Activated naive CD4-positive, alpha-beta T cell treated with anti-CD3 and anti-CD28 coated beads, Interleukin-2, amount 50 U/mL, for 72 hours (primary cell): ENCODE measurements at places on chromosomes 12 and 14.

DNA sequence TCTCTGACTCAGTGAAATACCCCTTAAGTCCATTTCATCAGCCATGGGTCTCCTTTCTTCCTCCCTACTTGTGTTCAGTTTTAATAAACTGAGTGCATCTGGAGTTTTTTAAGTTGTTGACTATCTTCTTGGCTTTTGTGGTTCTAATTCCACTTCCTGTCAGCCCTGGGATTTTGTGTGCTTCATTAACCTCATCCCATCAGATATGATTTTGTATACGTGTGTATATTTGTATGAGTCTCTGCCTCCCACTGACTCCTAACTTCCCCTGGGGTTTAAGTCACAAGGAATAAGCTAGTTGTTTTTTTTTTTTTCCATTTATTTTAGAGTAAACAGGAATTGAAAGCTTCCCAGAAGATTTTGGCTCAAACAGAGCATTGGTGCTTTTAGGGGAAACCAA is 62.7 kb downstream of the TTLL5 start:
- DNase-seq: no peak

DNA sequence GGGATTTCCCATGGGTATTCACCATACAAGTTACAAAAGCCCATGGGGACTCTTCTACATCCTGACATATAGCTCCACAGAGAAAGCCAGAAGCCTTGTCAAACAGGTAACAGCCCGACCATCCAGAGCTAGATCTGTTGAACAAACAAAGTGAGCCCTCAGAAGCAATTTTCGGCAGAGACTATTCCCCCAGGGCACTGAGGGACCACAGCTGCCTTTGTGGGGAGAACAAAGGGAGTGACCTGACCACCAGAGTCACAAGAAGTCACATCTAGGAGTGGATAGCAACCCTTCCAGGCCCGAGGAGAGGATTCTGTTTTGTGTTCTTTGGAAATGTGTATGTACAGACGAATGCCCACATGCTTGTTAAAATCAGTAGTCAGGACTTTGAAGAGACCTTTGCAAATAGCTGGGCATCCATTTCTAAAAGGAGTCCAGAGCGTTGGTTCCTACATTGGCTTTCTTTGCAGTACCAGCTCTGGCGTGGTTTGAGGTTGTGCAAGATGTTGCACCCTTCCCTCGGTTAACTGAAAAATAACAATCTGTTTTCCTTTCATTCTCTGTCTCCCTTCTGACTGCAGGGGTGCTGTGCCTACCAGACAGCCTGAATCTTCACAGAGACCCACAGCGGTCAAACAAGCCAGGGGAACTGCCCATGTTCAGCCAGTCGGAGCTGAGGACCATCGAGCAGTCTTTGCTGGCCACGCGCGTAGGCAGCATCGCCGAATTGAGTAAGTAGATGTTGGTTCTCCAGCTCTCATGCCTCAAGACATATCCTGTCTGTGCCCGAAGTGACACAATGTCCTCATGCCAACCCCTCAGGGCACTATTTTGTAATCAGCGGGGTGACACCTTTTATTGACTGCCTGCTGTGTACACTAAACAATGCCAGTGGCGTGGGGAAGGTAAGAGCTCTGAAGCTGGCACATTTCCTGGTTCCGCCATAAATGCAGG is 165.4 kb upstream of the PWP1 start:
- no peak for DNase-seq

- no peak for DNase-seq
Measured at GRCh38 chr12:132428936-132429601, 60.9 kb upstream of the FBRSL1 start.

- no peak for DNase-seq
Measured at GRCh38 chr14:52873694-52874093, 77.2 kb downstream of the FERMT2 start.

GRCh38 chr14:97824218-97824617 is 1027.0 kb downstream of the VRK1 start:
- DNase-seq: no peak

DNA sequence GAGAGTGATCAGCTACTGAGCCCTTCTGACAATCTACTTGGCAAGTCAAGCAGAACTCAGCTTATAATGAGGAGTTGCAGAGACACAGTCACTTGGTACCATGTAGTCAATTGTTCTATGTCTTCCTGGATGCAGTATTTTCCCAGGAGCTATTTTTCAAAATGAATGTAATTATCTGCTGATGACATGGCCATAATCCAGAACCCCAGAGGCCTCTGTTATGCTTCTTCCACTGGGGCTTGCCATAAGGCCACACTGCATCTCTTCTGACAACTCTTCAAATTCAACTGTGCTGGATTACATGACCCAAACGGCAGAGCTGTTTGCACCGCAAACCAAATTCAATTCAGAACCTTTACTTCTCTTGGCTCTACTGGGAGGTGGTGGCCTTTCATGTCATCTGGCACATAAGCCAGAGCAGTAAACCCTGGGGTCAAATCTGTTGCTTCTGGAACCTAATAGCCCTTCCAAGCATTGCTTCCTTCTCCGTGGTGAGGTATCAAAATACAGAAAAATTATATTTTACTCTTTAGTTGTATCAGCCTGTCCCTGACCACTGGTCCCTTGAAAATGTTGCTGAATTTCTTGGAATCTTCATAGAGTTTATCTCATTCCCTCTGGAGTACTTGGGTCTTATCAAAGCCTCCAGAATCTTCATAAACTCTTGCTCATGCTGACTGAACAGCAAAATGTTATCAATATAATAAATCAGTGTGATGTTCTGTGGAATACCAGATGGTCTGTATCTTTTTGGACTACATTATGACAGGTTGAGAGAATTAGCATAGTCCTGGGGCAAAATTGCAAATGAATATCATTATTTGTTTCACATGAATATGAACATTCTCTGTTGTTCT is 79.4 kb upstream of the DCN start:
- DNase-seq: no peak

GRCh38 chr14:20799892-20800544 is 2.6 kb downstream of the RNASE1 start:
- no peak for DNase-seq

DNA sequence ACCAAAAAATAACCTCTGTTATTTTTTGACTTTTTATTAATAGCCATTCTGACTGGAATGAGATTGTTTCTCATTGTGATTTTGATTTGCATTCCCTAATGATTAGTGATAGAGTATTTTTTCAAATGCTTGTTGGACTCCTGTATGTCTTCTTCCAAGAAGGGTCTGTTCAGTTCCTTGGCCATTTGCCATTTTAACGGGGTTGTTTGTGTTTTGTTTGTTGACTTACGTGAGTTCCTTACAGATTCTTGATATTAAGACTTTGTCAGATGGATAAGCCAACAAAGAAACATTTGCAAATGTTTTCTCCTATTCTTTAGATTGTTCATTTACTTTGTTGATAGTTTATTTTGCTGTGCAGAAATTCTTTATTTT is 651.6 kb upstream of the LRFN5 start:
- DNase-seq: no peak

GRCh38 chr12:110198386-110198785 is 74.2 kb downstream of the IFT81 start:
- DNase-seq: no peak

DNA sequence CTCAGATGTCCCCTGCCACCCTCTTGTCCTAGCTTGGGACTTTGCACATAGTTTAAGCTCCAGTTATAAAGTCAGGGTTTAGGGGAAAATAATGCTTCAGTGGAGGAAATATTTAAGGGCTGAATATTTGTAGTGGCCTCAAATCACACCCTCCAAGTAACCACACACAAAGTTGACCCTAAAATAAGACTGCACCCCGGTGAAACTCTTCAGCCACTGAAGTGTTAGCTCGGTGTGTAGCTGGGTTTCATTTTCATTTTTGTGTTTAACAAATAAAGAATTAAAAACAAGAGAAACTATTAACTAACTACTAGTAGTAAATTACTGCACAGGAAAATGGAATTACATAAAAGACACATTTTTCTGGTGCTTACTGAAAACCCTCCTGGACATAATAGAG is 14.8 kb upstream of the BCL11B start:
- DNase-seq: no peak

GRCh38 chr14:22598896-22599244 is 770 bp downstream of the ABHD4 start:
- no peak for DNase-seq

GRCh38 chr12:12611512-12612306 is at the start of gene CREBL2:
CREBL2 (plus strand) TSS chr12:12611876; CDS start chr12:12612173, 297 bp downstream.
- DNase-seq: peak; percentile 79

DNA sequence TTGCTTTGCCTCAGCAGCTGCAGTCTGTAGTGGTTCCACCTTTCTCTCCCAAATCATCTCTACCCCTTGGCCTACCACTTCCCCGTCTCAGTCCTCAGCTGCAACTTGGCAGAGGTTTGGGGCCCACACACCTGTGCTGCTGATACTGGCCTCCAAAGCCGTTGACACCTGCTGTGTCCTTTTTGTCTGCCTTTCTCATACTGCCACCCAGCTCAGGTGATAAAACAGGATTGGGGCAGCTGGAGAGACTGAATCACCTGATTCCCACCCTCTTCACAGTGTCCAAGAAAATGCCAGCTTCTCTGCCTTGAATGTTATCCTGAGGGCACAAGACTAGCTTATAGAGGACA is 103.7 kb downstream of the ETV6 start:
- no peak for DNase-seq

DNA sequence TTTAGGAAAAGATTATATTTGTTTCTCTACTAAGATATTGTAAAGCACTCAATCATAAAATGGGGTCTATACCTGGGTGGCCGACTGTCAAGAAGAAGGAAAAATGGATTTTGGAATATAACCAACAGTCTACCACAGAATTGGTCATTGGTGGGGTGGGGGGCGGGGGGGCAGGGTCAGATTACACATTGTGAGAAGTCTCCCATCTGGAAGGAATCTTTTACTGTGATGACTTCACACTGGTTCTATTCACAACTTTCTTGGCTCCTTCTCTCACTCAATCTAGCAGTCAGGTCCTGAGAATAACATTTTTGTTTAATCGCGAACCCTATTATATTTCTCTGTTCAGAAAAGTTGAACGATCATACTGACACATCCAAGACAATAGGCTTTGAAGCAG is 8.7 kb upstream of the CLEC4E start:
- no peak for DNase-seq
